ENCODE measurements at places on chromosomes 12 and 14. TPM values are rescaled to one million over a fixed set of nuclear protein-coding genes. Genes with fewer than 3 reads are reported as not detected.

GRCh38 chr12:111175396-111176094, 193.3 kb downstream of the PHETA1 start:
- no peak overlapping the region for H3K27ac ChIP-seq
- no peak overlapping the region for H3K4me3 ChIP-seq
- DNase-seq, result no peak
- H3K27me3 ChIP-seq, result no peaks in the 10 kb centered on the region
- no peaks in the 10 kb centered on the region for H3K4me1 ChIP-seq

The MYH7 gene
- total RNA-seq, result not detected

DNA sequence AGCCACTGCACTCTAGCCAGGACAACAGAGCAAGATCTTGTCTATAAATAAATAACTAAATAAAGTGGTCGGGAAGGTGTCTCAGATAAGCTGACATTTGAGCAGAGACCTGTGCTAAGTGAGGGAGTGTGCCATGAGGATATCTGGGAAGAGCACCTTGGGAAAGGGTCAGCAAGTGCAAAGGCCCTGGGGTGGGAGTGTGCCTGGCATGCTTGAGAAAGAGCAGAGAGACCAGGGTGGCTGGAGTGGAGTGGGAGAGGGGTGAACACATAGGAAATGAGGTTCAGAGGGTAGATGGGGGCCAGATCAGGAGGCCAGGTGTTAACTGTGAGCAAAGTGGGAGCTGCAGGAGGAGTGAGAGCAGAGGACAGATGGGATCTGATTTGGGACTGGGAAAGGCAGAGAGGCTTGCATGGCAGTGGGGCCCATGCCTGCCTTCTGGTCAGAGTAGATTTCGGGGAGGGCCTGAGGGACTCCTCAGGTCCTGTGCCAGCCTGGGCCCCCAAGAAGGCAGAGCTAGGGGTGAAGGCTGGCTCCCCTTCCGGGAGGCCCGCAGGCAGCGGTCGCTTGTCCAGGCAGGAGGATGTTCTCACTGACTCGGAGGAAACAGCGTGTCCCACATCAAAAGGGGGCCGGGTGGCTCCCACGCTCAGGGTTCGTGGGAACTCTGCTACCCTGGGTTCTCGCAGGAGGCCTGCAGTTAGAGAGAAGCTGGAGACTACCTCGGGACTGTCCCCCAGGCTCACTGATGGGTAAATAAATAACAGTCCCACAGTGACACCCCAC, 32.6 kb downstream of the DTX1 start:
- no peak for DNase-seq
- H3K27ac ChIP-seq, result no peak overlapping the region
- H3K36me3 ChIP-seq, result no peaks in the 10 kb centered on the region

GRCh38 chr12:68675101-68675842, 11.5 kb upstream of the NUP107 start:
- DNase-seq, result peak; percentile 19
- H3K27me3 ChIP-seq, result no peaks in the 10 kb centered on the region
- no peaks in the 10 kb centered on the region for H3K4me1 ChIP-seq
- no peaks in the 10 kb centered on the region for H3K36me3 ChIP-seq

GRCh38 chr12:45644541-45644940, 85.0 kb upstream of the ARID2 start:
- no peak for DNase-seq
- H3K27ac ChIP-seq, result no peak overlapping the region
- H3K36me3 ChIP-seq, result no peaks in the 10 kb centered on the region
- no peaks in the 10 kb centered on the region for H3K4me1 ChIP-seq
- no peak overlapping the region for H3K4me3 ChIP-seq

- no peak for DNase-seq
- peaks cover 7% of the 10 kb centered on the region for H3K36me3 ChIP-seq
- H3K4me3 ChIP-seq, result no peak overlapping the region
- peaks cover 5% of the 10 kb centered on the region for H3K4me1 ChIP-seq
- H3K27ac ChIP-seq, result no peak overlapping the region
Measured at GRCh38 chr12:113368331-113368730, 9.9 kb downstream of the PLBD2 start.

DNA sequence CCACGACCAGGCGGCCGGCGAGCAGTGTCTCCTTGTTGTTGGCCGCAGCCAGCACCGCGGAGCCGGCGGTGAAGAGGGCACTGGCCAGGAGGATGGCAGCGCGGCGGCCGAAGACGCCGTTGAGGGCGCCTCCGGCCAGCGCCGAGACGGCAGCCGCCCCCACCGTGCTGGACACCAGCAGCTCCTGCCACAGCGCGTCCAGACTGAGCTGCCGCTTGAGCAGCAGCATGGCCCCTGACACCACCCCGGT, 691 bp downstream of the SLC2A13 start:
- DNase-seq, result peak; percentile 71
- H3K27ac ChIP-seq, result peak overlapping the region; percentile 90
- H3K27me3 ChIP-seq, result no peaks in the 10 kb centered on the region
- peak overlapping the region; percentile 96 for H3K4me3 ChIP-seq
- no peaks in the 10 kb centered on the region for H3K36me3 ChIP-seq

The RND1 gene
- total RNA-seq, result 0.85 TPM

The GARIN6 gene
- total RNA-seq, result not detected

- H3K27ac ChIP-seq, result peak overlapping the region; percentile 100
- no peak overlapping the region for H3K4me3 ChIP-seq
- H3K36me3 ChIP-seq, result no peaks in the 10 kb centered on the region
- no peaks in the 10 kb centered on the region for H3K27me3 ChIP-seq
Measured at GRCh38 chr14:90384543-90384911, 12.3 kb upstream of the CALM1 start.

The KRT83 gene
- total RNA-seq, result not detected

- no peaks in the 10 kb centered on the region for H3K27me3 ChIP-seq
- no peak for DNase-seq
- H3K27ac ChIP-seq, result no peak overlapping the region
- peaks cover 43% of the 10 kb centered on the region for H3K36me3 ChIP-seq
- no peaks in the 10 kb centered on the region for H3K4me1 ChIP-seq
Measured at GRCh38 chr12:122282061-122282460, 15.8 kb upstream of the VPS33A start.

The FOXG1 gene
- not detected for total RNA-seq

The INHBC gene
- total RNA-seq, result not detected

- H3K4me1 ChIP-seq, result no peaks in the 10 kb centered on the region
- peaks cover 12% of the 10 kb centered on the region for H3K36me3 ChIP-seq
- no peak overlapping the region for H3K4me3 ChIP-seq
- H3K27ac ChIP-seq, result no peak overlapping the region
Measured at GRCh38 chr14:21347201-21347600, 36.6 kb downstream of the SUPT16H start.

- no peaks in the 10 kb centered on the region for H3K27me3 ChIP-seq
- H3K4me1 ChIP-seq, result no peaks in the 10 kb centered on the region
- H3K4me3 ChIP-seq, result no peak overlapping the region
- H3K27ac ChIP-seq, result no peak overlapping the region
- no peaks in the 10 kb centered on the region for H3K36me3 ChIP-seq
Measured at GRCh38 chr14:30861200-30861599, 13.2 kb upstream of the COCH start.

The KRT7 gene
- total RNA-seq, result 153 TPM

DNA sequence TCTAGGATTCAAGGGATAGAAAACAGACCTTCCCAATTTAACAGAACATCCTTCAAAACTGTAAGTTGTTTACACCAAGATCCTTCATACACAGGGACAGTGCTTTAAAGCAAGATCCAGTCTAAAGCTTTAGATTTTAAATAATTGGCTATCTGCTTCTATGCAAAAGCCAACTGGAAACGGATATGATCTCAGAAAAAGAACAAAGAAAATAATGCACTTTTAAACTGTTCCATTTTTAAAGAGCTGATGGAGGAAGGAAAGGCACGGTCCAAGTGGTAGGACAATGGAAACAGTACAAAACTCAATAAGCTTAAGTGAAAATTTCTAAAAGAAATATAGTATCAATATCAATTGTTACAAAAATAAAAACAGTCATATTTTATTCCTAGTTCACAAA, 27.7 kb downstream of the LRP6 start:
- no peak overlapping the region for H3K4me3 ChIP-seq
- no peaks in the 10 kb centered on the region for H3K27me3 ChIP-seq
- H3K27ac ChIP-seq, result no peak overlapping the region
- no peaks in the 10 kb centered on the region for H3K36me3 ChIP-seq
- no peak for DNase-seq

DNA sequence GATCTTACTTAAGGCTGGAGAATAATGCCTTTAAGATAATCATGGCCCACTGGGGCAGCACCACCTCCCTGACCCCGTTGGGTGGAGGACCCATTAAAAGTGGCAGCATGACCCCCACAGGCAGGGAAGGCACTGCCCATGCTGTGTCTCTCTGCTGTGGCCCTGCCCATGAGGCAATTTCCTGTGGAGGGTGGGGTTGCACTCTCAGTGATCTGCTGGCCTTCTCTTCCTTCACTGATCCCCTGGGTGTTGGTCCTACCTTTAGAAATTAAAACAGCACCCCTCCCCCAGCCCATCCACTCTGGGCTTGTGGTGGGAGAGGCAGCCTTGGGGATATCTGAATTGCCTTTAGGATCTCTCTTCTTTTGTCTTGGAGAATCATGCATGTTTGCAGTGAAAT, 17.3 kb downstream of the KLRK1 start:
- no peak for DNase-seq
- no peaks in the 10 kb centered on the region for H3K4me1 ChIP-seq

- no peak overlapping the region for H3K4me3 ChIP-seq
- DNase-seq, result no peak
- H3K27me3 ChIP-seq, result no peaks in the 10 kb centered on the region
Measured at GRCh38 chr12:129873111-129873832, 30.6 kb downstream of the TMEM132D start.

GRCh38 chr12:50637870-50638481, 125.9 kb upstream of the ATF1 start:
- no peak for DNase-seq
- no peaks in the 10 kb centered on the region for H3K27me3 ChIP-seq
- H3K4me1 ChIP-seq, result no peaks in the 10 kb centered on the region
- H3K27ac ChIP-seq, result no peak overlapping the region

- no peaks in the 10 kb centered on the region for H3K27me3 ChIP-seq
- DNase-seq, result no peak
- no peak overlapping the region for H3K27ac ChIP-seq
- H3K4me3 ChIP-seq, result no peak overlapping the region
Measured at GRCh38 chr12:114710151-114710550, 26.2 kb upstream of the TBX3 start.

The TMEM253 gene
- total RNA-seq, result not detected

DNA sequence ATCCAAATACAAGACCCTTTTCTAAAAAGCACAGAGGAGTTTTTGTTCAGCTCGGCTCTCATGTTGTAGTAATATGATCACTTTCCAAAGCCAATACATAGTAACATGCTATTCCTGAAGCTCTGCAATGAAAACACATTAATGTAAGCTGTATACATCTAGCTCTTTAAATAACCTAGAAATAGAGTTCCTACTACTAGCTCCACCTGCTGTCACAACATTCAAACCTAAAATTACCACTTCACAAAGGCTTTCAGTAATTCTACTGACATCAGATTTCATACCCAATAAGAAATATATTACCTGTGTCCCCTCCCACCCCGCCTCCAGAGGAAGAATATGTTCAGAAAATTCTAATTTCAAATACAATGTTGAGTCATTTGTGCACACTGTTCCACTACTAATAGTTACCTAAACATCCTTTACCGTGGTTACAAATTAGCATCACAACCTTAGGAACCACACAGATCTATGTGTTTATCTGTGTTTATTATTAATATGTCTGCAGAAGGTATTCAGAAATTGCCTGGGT, 17.8 kb downstream of the EFCAB11 start:
- H3K36me3 ChIP-seq, result no peaks in the 10 kb centered on the region
- no peaks in the 10 kb centered on the region for H3K4me1 ChIP-seq
- H3K4me3 ChIP-seq, result no peak overlapping the region
- no peak overlapping the region for H3K27ac ChIP-seq

The OR10AD1 gene
- total RNA-seq, result not detected

- peaks cover 43% of the 10 kb centered on the region for H3K36me3 ChIP-seq
- no peaks in the 10 kb centered on the region for H3K27me3 ChIP-seq
- no peaks in the 10 kb centered on the region for H3K4me1 ChIP-seq
- H3K4me3 ChIP-seq, result no peak overlapping the region
Measured at GRCh38 chr12:1947081-1947480, 28.6 kb upstream of the CACNA2D4 start.

GRCh38 chr12:126534495-126534894, 1469.3 kb downstream of the AACS start:
- H3K27me3 ChIP-seq, result no peaks in the 10 kb centered on the region
- no peaks in the 10 kb centered on the region for H3K36me3 ChIP-seq
- no peak overlapping the region for H3K27ac ChIP-seq
- DNase-seq, result no peak

The TNFRSF1A gene
- 528 TPM for total RNA-seq

GRCh38 chr12:123531091-123531490, 2.4 kb downstream of the RILPL1 start:
- H3K27ac ChIP-seq, result peak overlapping the region; percentile 77
- DNase-seq, result no peak
- H3K4me1 ChIP-seq, result no peaks in the 10 kb centered on the region
- no peaks in the 10 kb centered on the region for H3K27me3 ChIP-seq
- H3K4me3 ChIP-seq, result peak overlapping the region; percentile 30
